Glutamatergic neuron (in vitro differentiated cells): ENCODE measurements at places on chromosomes 1 and 21. TPM values are rescaled to one million over a fixed set of nuclear protein-coding genes. Genes with fewer than 3 reads are reported as not detected.

- no peak for DNase-seq
These were observed 59.5 kb downstream of the TOMM20 start for GRCh38 chr1:235069176-235069575.

DNA sequence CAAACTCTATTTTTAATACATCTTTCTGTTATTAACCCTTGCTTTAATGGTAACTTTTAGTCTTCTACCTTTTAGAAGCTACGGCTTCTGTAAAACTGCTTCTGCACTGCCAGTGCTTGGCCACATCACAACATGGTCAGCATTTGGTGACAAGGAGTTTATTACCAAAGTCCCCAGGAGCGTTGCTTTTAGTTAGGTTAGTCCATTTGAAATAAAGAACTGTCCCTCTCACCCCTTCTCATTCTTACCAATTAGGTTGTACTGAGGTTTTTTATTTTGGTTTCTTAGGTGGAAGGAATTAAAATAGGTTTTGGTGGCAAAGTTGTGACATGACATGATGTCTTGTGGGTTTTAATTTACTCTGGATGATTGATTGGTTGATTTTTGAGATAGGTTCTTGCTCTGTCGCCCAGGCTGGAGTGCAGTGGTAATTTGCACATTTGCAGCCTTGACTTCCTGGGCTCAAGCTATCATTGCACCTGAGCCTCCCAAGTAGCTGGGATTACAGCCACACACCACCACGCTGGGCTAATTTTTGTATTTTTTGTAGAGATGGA, 39.2 kb downstream of the SPEN start:
- DNase-seq, result no peak

GRCh38 chr1:169465281-169465680, 20.5 kb downstream of the SLC19A2 start:
- no peak for DNase-seq

- no peak for DNase-seq
These were observed 68.8 kb upstream of the DNAH14 start for GRCh38 chr1:224860488-224861338.

OXCT2 gene
- 0.37 TPM for total RNA-seq

- DNase-seq, result no peak
These were observed 8.7 kb downstream of the SH3BP5L start for GRCh38 chr1:248817065-248817464.

SPTA1 gene
- not detected for total RNA-seq
